ENCODE measurements at places on chromosomes 12 and 14.

GRCh38 chr12:52221912-52222457 lies 11.1 kb upstream of the KRT7 start:
- no peak for DNase-seq

DNA sequence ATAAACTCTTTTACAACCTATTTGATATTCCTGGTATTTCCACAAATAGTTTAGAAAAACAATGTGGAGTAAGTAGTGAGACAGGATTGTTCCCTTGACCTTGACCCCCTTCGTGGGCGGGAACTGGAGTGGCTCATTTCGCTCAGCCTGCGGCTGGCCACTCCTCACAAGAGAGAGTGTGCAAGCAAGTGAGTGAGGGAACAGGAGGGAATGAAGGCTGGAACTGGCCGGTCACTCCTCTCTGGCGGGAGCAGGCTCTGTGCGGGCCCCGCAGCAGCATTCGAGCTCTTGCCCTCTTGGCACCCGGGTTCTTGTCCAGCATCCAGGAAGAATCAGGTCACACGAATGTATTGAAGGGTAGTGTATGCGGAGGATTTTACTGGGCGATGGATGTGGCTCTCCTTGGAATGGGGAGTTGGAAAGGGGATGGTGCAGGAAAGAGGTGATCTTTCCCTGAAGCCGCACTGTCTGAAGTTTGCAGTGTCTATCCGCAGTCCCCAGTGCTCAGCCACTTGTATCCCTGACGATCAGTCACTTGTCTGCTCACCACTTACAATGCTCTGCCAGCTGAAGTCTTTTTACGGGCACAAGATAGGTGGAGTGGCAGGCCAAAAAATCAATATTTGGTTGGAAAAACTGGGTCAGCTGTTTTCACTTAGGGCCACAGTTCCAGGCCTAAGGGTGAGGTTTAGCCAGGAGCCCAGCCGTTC lies 28.0 kb upstream of the TXNRD1 start:
- no peak for DNase-seq

DNA sequence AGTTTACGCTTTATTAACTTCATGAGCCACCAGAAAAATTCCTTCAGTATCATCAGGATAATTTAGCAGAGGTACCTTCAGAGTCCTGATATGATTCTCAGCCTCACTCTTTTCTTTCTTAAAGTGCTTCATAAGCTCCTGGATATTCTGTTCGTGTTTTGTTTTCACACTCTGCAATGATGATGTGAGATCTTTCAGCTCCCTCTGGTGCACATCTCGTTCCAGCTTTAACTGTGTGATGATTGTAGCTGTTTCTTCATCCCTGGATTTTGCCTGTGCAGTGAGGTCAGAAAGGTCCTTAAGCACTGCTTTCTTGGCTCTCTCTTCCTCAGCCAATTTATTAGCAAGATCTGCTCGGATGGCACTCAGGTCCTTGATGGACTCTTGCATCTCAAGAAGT lies 156.7 kb downstream of the CEP128 start:
- DNase-seq = no peak

DNA sequence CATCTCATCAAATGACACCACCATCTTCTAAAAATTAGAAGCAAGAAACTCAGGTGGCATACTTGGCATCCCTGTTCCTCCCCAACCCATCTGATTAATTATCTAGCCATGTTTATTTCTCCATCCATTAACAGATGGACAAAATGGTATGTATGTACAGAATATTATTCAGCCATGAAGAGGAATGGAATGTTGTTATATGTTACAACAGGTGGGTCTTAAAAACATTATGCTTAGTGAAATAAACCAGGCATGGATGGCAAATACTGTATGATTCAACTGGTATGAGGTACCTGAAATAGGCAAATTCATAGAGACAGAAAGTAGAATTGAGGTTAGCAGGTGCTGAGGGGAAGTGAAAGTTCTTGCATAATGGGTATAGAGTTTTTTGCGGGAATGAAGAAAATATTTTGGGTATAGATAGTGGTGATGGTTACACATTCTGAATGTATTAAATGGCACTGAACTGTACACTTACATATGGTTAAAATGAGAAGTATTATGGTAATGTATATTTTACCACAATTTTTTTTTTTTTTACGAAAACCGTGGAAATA lies 17.5 kb downstream of the YY1 start:
- no peak for DNase-seq

DNA sequence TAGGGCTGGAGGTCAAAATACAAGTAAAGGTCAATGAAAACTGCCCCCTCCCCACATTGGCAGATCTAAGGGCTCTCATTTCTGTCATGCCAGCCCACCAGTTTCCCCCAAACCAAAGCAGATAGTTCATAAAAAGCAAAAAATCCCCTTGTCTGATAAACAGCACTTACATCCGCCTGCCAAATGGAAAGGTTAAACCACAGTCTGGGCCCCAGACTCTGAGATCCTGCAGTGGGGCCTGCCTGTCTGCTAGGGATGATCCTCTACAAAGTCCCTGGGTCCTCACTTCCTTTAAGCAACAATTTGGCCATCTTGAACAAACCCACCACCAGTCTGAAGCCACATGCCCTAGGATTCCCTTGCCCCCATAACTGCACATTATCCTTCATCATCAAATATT lies 9.7 kb upstream of the RPS26 start:
- no peak for DNase-seq

GRCh38 chr12:544941-545635 lies 85.3 kb downstream of the B4GALNT3 start:
- DNase-seq = no peak

DNA sequence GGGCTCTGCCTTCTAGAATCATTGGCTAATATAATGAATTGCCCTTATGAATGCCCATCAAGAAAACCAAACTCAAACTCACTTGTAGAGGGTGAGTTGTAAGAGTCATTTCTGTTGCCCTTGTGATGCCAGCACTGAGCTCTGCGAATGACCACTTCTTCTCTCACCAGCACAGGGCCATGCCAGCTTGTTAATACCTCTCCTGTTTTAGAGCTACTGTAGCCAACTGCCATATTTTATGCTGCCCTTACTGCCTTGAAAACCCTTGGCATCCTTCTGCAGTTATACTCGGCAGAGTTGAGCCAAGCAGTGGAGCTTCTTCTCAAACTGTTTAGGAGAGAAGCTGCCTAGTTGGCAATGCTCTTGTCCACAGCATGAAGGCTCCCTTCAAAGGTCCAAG lies 8.1 kb downstream of the KRT75 start:
- DNase-seq = no peak

GRCh38 chr12:15563663-15564062 lies 225.5 kb downstream of the EPS8 start:
- no peak for DNase-seq

DNA sequence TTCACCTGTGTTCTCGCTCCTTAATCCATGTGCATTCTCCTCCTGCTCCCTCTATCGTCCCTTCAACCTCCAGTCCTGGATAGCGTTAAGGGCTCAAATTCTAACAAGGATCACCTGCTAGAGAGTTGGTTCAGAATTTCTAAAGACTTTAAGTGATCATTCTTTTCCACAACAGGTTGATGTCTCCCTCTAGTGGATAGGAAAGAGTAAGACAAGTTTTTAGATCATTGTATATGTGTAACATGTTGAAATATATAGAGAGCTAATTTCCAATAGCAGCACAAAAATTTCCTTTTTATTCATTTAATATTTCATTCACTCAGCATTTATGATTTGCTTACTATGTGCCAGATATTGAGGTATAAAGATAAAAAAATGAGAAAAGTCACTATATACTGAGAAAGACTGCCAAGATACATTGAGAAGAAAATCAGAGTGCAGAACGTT lies 9.3 kb upstream of the ESR2 start:
- DNase-seq = no peak

- no peak for DNase-seq
Measured at GRCh38 chr14:74846168-74846567, 29.8 kb downstream of the PROX2 start.

DNA sequence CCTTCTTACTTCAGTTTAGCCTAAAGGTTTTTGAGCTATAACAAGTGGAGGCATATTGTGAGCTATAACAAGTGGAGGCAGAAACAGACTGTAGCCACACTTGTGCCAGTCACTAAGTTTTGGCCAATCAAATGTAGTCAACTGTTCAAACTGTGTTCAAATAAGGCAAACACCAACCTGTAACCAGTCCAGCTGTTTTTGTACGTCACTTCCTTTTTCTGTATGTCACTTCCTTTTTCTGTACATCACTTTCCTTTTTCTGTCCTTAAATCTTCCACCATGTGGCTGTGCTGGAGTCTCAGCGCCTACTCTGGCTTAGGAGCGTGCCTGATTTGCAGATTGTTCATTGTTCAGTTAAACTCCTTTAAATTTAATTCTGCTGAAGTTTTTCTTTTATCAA lies 79.7 kb downstream of the FUT8 start:
- no peak for DNase-seq

GRCh38 chr14:90726656-90727055 lies 89.6 kb downstream of the TTC7B start:
- DNase-seq = no peak

GRCh38 chr12:53410951-53411350 lies 12.7 kb upstream of the AMHR2 start:
- DNase-seq = no peak

GRCh38 chr14:22646570-22647254 lies 2.6 kb upstream of the OR6J1 start:
- no peak for DNase-seq

DNA sequence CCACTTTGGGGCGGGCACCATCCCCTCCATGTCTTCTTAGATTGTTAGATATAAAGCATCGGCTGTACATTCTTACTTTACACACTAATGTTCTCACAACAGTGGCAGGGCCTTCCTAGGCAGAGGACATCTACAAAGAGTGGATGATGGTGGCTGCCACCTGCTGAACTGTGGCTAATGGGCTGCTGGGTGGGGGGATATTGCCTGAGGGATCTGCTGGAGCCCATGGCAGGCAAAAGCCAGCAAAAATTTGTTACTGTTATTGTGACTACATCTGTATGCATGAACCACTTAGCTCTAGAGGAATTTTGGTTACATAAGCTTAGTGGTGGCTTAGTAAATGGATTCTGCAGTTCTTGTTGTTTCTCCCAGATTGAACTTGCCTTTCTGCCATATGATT lies 52.6 kb downstream of the DIP2B start:
- no peak for DNase-seq

- DNase-seq = no peak
Measured at GRCh38 chr12:19643635-19644034, 204.3 kb downstream of the AEBP2 start.

DNA sequence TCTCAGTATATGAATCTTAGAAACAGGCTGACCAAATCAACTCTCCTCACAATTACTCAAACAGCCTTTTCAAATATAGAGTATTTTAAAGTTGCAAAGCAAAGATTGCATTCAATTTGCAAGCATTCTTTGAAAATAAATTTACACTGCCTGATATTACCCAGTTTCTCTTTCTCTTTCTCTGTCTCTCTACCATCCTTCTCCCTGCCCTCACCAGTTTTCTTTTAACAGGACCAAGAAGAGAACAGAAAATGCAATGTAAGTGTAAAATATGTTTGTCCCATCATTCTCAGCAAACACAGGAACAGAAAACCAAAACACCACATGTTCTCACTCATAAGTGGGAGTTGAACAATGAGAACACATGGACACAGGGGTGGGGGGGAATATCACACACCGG lies 520.3 kb upstream of the USP15 start:
- DNase-seq = no peak

DNA sequence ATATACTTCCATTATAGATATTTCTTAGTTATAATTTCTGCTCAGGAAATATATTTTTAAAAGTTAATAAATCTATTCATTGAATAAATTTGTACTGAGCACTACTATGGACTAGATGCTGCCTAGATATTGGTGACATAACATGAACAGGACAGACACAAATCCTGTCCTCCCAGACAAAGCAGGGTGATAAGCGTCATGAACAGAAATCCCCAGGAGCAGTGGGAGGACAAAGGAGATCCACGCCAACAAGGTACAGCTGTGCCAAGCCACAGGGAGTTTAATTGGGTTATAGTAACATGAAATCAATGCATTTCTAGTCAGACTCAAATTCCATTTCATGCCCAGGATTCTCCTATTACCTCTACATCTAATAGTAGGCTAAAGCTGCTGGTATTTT lies 171.8 kb upstream of the CPNE8 start:
- DNase-seq = no peak

DNA sequence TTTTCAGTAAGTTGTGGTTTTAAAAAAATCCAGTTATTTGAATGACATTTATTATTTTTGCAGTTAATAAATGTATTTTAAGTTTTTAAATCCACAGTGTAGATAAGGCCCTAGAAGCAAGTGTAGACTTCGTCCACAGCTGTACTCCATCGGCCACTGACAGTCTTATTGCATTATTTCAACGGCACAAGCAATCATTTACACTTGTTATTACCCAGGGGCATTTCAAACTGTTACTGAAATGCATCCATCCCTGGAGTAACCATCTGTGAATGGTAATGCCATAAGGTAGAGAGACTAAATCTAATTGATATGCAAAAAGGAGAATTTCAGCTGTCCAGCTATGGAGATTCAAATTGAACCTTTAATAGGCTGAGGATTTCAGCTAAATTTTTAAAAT lies 48.4 kb downstream of the BICD1 start:
- DNase-seq = no peak

DNA sequence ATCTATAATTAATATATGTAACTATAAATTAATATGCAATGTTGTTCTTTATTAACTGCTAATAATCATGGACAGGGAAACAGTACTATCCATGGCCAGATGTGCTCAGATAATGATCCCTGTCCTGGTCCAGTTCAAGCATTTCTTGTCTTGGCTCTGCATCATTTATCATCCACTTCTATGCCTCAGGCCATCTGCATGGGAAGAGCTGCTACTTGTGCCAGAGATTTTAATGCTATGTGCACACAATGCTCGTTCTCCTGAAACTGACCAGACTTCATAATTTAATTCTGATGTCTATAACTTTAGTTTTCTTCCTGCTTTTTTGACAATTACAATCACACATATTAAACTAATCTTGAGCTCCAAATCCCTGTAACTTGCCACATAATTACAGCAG lies 11.2 kb upstream of the TMX1 start:
- no peak for DNase-seq

DNA sequence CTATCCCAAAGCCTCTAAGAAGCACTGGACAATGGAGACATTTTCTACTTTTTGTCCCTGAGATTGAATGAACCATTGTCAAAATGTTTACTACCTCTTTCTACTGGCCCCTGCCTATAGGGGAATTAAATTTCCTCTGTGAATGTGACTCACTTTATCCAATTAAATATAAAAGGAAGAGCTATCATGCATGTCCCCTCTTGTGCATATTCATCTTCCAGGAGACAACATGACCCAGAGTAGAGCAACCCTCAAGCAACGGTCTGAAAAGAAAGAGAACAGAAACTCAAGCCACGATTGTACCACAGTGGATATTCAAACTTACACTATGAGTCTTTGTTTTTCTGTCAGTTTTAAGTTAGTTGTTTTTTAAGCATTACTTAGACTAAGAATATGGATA lies 938.4 kb upstream of the ATXN7L3B start:
- DNase-seq = no peak

DNA sequence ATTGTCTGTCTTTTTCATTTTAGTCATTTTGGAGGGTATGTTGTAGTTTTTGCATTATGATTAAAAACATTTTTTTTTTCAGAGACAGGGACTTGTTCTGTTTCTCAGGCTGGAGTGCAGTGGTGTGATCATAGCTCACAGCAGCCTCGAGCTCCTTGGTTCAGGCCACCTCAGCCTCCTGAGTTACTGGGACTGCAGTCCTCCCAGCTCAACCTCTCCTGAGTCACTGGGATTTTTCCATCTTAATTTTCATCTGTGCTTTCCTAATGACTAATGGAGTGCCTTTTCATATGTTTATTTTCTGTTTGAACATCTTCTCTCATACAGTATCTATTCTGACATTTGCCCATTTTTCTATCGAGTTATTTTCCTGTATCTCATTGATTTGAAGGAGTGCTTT lies 52.6 kb downstream of the DYRK2 start:
- no peak for DNase-seq

Measured in esophagus squamous epithelium (tissue), 5 donors.